NCI-H345 (cell line): ENCODE measurements at places on chromosomes 1 and 21.

GRCh38 chr1:147585640-147586383 is 44.5 kb downstream of the BCL9 start:
- no peak for DNase-seq

- no peak for DNase-seq
Observed at GRCh38 chr1:94855307-94855700, 35.1 kb downstream of the SLC44A3 start.

DNA sequence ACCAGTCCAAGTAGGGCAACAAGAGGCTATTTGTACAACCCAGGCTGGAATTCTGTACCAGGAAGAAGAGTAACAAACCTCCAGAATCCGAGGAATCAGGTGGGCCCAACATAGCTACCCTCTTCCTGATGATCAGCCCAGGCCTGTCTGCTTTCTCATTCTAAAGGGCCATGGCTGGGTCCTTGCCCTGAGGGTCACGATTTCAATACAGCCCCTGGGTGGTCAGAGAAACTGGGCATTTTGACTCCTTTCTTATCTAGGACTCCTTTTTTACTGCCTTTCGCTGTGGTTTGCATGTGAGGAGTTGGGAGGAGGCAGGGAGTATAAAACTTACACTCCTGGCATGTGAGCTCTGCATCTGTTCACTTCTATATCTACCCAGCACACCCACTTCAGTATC is 164.9 kb upstream of the COA6 start:
- DNase-seq = no peak

- no peak for DNase-seq
Observed at GRCh38 chr1:145826030-145826429, 2.0 kb downstream of the POLR3C start.

DNA sequence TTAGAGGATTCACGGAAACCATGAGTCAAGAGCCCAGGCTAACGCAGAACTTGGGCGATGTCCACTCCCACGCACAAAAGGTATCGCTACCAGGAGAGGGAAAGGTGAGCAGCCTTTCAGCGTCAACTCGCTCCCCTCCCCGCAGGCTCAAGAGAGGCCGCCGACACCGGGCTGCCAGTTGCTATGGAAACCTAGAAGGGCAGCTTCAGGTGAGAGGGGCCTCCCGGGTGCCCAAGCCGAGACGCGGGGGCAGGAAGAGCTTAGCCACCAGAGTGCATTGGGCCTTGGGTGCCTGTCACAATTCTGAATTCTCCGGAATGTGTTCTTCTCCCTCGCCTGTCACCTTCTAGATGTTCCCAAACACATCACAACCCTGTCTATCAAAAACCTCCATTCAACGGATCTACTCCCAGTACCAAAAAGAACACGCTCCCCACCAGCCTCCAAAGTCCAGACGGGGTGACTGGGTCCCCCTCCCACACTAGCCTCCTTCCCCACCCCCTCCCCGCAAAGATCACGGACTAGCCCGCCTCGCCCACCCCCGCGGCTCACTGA is 694 bp downstream of the MEAF6 start:
- DNase-seq = peak; percentile 35
